ENCODE measurements at places on chromosomes 5 and 9.
A peak's percentile ranks its signal among the peaks of the same experiment; 100 is the strongest.

DNA sequence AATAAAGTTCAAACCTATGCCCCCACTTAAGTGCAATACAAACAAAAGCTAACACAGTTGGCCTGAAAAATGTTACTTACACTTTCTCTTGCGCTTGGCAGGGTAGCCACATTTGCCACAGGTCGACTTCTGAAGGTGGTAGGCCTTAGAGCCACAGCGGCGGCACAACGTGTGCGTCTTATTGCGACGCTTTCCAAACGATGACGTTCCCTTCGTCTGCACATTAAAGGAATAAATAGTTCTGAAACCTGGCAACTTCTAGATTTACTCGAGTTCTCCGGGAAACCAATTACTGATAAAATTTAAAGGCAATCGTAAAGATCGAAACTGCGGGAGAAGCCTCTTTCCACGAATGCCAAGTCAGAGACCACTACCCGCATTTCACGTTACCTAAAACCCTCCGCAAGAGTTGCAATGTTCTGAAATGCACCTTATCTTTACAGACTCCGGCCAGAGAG lies 602 bp downstream of the RPL37 start:
- DNase-seq, result peak; percentile 44

DNA sequence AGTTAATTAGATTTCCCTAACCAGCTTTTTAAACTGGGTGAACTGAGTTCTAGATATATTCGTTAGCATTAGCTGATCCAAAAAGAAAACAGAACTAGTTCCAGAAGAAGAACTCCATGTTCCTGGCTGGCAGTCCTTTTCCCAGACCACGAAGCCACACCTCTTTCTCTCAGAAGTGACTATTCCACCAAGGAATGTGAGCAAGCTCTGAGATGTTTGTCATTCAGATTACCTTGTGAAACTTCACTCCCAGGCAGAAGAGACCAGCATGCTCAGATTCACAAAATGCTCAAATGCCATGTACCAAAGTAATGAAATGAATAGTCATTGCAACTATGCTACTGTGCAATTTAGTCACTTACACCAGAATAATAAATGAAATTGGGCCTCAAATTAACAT lies 4.4 kb upstream of the SSBP2 start:
- DNase-seq, result peak; percentile 92

GRCh38 chr5:133754575-133755169 lies 142.3 kb upstream of the FSTL4 start:
- DNase-seq, result peak; percentile 21

- DNase-seq, result peak; percentile 91
Observed at GRCh38 chr5:141507387-141508091, 18.7 kb downstream of the PCDHGC5 start.

- no peak for DNase-seq
Observed at GRCh38 chr5:132280371-132281240, 13.6 kb upstream of the SLC22A4 start.

GRCh38 chr5:83973925-83974815 lies 253.5 kb upstream of the HAPLN1 start:
- DNase-seq, result no peak

GRCh38 chr5:7474821-7475403 lies 79.0 kb downstream of the ADCY2 start:
- DNase-seq, result no peak

DNA sequence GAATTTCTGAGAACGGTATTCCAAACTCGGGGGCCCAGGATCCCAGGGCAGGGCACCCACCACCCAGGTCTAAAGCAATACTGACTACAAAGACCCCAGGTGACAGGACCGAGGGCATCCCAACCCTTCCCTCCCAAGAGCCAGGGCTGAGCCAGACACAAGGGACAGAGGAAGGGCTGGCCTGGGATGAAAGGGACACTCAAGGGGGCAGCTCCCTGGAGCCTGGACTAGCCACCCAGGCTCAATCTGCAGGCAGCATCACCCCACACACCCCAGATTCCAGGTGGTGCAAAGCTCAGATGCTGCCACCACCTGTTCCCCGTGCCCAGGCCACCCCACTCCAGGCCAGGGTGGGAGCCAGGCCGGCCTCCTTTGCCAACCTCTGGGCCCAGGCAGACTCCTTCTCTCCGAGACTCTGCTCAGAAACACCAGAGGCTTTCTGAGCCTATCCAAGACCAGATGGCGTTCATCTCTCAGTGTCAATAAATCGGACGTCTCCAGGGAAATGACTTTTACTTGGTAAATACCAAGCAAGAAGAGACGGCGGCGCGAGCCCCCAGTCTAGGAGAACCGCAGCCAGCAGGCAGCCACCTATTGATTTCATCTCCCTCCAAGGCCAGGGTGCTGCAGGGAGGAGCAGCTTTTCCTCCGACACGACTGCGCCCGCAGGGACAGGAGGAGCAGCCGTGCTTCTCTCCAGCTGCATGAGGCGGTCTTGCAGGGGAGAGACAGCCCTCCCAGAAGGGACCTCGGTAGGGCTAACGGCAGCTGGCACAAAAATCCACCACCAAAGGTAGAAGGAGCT lies 94.1 kb upstream of the ADAMTS2 start:
- DNase-seq, result no peak

GRCh38 chr5:146206257-146206656 lies 2.9 kb downstream of the RBM27 start:
- DNase-seq, result no peak

DNA sequence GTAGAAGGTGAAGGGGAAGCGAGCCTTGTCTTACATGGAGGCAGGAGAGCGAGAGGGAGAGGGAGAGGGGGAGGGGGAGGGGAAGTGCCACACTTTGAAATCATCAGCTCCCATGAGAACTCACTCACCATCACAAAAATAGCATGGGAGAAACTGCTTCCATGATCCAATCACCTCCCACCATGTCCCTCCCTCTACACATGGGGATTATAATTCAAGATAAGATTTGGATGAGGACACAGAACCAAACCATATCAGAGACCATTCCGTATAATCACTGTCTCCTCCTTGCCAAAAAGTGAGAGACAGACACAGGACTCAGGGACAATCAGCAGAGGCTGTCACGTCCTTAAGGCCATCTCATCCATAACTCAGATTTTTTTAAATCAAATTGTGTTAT lies 187.7 kb upstream of the TAS2R1 start:
- DNase-seq, result no peak

DNA sequence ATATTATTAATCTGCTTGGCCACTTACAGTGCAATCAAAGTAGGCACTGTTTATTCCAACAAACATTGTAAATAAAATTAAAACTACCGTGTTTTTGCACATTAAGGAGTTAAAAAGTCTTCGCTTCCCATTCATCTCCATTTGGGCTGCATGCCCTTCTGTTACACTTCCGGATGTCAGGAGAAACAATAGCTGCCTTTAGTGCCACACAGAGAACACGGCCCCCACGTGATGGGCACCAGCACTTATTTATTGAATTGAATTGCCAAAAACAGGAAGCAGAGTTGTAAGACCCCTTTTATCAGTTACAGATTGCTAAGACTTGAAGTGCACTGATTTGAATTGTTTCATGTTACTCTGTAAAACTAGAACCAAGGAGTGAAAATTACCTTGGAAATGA lies 80.4 kb downstream of the LHFPL2 start:
- DNase-seq, result no peak

DNA sequence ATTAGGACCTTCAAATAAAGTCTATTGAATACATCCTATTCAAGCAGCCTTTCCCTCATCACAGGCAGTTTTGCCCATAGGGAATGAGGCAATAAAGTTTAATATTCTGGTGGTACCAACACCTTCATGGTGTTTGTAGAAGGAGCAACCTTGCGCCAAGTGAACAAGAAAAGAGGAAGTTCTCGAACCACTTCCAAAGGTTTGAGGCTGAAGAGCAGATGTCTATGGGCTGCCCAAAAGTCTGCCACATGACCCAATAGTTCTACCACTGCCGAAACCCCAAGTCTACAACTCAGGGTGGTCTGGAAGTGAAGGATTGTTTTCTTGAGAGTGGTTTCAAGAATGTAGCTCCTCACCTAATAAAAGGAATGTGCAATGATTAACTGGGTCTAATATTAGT lies 123.1 kb downstream of the NPR3 start:
- DNase-seq, result no peak

- DNase-seq, result peak; percentile 12
Observed at GRCh38 chr5:135934939-135935338, 19.8 kb downstream of the LECT2 start.

GRCh38 chr5:8188874-8189565 lies 320.1 kb downstream of the MTRR start:
- DNase-seq, result no peak

- no peak for DNase-seq
Observed at GRCh38 chr5:119287547-119288111, 68.2 kb upstream of the TNFAIP8 start.

GRCh38 chr5:55680353-55680752 lies 31.8 kb downstream of the SLC38A9 start:
- DNase-seq, result no peak

GRCh38 chr5:1257363-1257762 lies 32.2 kb downstream of the SLC6A18 start:
- no peak for DNase-seq

- DNase-seq, result no peak
Observed at GRCh38 chr5:26894719-26895263, 143.6 kb downstream of the CDH9 start.

- no peak for DNase-seq
Observed at GRCh38 chr9:37424204-37424685, 1.7 kb downstream of the GRHPR start.

DNA sequence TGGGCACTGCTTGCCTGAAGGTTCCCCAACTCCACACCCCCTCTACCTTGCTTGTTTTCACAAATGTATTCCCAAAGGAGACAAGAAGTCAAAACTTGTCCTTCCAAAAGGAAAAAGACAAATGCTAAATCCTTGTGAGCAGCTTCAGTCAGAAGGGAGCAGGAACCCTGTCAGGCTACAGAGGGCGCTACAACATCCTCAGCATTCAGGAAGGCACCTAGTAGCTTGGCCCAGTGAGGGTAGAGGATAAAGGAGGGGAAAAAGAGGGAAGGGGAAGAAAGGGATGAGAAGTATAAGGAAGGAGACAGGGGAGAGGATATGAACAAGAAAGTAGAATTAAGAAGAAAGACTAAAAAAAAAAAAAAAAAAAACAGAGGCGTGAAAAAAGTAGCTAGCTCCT lies 97.5 kb downstream of the MLLT3 start:
- DNase-seq, result no peak

DNA sequence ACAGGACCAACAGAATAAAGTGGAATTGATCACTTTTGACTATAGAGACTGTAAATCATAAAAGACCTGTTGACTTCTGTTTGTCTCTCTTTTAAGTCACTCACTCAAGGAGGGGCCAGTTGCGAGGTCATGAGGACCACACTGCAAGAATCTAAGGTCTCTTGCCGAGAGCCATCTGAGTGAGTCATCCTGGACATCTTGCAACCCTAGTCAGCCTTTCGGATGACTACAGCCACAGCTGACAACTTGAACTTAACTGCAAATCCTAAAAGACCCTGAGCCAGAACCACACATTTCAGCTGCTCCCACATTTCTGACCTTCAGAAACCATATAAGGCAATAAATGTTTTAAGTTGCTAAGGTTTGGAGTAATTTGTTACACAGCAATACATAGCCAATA lies 129.7 kb upstream of the RAD23B start:
- peak; percentile 55 for DNase-seq

- no peak for DNase-seq
Observed at GRCh38 chr5:52043543-52043942, 660.3 kb downstream of the ISL1 start.

GRCh38 chr5:127028822-127029457 lies 1.4 kb downstream of the MARCHF3 start:
- DNase-seq, result no peak

DNA sequence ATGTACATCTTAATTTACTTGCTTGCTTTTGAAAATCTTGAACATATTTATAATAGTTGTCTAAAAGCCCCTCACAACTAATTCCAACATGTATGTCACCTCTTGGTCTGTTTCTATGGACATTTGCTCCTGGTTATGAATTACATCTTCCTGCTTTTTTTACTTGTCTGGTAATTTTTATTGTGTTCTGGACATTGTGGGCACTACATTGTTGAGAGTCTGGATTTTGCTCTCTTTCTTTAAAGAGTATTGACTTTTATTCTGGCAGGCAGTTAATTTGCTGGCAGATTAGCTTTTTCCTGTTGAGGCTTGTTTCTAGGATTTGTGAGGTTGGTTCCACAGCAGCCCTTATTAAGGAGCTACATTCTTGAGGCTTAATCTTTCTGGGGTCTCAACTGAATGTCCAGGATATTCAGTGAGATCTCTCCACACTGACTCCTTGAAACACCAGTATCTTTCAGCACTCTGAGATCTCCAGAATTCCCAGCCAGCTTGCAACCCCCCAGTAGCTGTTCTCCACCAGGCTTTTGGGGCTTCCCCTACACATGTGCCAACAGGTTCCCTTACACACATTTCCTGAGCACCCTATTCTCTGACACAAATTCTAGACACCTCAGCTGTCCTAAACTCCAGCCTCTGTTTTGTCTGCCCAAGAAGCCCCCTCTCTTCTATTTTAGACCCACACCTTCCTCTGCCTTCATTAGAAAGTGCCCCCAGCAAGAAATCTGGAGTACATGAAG lies 27.4 kb downstream of the KIAA1191 start:
- DNase-seq, result no peak

- DNase-seq, result no peak
Observed at GRCh38 chr5:33721491-33722200, 170.1 kb downstream of the ADAMTS12 start.

DNA sequence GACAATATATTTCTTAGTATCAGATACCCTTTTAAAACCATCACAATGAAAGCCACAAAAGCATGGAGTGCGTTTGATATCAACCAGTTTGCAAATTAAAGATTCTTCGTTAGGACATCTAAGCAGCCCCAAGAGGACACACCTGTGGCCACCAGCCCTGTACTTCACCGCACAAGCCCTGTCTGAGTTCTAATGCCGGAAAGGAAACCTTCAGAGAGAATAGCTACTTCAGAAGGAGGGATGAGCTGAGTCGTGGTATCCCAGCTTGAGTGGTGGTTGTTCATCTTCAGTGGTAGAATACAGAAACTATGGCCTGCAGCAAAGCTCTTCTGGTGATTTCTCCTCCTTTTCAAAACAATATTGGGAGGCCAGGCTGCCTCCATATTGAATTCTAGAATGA lies 319.6 kb downstream of the FBXL7 start:
- no peak for DNase-seq

- DNase-seq, result no peak
Observed at GRCh38 chr9:133991214-133991921, 756 bp downstream of the VAV2 start.

All from AG10803 (cell line).